ENCODE measurements at places on chromosomes 11 and 22.

DNA sequence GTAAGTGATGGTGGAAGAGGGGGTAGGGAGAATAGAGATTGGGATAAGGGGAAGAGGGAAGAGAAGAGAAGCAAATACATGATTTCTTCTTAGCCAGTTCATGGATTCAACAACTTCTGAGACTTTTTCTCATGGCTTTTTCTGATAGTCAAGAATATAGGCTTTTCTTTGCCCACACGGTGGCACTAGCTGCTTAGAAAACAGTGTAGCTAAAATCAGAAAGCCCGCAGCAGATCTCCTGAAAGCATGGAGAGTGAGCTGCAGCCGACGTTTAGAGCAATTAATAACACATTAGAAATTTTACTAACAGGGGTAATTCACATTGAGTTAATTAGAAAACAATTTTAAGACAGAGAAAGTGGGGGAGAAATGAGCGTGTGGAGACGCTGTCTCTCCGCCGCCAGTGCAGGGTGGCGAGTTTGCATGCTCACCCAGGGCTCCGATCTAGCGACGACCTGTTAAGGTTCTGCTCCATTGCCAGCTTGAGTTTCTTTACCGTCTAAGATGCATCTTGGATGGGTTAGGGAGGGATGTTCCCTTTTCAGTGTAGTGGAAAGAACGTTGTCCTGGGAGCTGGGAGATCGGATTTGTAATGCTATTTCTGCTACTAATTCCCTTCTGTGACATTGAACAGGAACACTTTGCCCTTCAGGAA, 3.3 kb upstream of the RAG1 start:
- no peak for DNase-seq

- no peak for DNase-seq
Measured at GRCh38 chr11:72840780-72841179, 26.6 kb downstream of the ATG16L2 start.

DNA sequence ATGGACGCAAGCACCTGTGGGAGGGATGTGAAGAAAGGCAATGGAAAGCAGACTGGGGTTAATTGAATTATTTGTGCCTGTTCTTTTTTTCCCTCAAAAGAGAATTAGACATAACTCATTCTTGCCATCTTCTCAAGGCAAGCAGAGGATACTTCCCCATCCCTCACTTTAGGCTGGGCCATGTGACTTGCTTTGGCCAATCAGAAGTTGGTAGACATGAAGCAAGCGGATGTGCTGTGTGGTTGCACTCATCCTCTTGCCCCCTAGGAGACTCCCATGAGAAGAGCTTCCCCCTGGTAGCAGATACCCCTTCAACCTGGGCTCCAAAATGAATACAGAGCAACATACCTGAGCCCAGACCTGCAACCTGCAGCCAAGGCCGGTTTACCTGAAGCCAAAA, 124.4 kb upstream of the ZC3H12C start:
- DNase-seq, result no peak

DNA sequence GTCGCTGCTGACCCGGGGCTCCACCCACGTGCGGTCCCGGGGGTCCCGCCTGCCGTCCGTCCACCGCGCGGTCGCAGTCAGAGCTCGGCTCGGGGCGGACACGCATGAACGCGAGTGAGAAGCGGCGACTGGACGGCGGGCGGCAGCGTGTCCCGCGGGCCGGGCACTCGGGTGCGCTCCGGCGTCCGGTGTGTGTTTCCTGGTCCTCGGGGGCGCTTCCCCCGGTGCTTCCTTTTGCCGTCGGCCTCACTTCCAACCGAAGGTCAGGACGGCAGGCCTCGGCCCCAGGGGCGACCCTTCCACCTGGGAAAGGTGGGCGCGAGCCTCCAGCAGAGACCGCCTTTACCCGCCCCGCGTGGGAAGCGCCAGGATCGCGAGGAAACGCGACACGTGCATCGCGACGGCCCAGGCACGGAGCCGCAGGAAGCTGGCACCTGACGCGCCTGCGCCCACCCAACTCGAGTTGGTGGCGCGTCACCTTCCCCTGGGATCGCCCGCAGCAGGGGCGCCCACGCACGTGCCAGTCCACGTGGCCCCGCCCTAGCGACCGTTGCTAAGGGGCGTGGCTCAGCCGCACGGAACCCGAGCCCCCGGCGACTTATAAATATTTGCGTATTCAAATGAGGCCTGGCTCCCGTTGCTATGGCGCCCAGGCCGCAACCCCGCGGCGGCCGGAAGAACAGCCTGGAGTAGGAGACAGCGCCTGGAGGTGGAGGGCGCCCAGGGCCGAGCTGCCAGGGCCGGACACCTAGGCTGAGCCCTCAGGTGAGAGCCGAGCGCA, at the start of gene LRRC56:
LRRC56 (plus strand) TSS at position 687 of the 781 bp plus-strand sequence. CDS start 3,158 bp downstream, outside the sequence.
- DNase-seq, result no peak

- no peak for DNase-seq
Measured at GRCh38 chr11:15627560-15627959, 512.8 kb downstream of the INSC start.
